CD8-positive, alpha-beta memory T cell (primary cell): ENCODE measurements at places on chromosomes 11 and 22.

GRCh38 chr11:104332110-104332509 lies 168.2 kb upstream of the PDGFD start:
- no peak for DNase-seq

DNA sequence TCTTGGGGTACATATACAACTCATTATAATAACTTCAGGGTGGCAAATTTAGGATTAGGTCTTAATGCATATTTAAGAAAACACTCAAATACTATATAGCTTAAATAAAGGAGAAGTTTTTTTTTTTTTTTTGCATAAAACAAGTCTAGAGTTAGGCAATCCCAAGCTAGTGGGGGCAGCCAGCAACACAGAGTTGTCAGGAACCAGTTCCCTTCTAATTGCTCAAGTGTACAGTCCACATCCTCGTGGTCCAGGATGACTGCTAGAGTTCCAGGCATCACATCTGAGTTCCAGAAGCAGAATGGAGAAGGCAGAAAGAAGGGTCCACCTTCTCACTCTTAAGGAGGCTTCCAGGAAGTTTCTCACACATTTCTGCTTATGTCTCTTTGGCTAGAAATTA lies 261.9 kb upstream of the PLET1 start:
- DNase-seq = no peak

DNA sequence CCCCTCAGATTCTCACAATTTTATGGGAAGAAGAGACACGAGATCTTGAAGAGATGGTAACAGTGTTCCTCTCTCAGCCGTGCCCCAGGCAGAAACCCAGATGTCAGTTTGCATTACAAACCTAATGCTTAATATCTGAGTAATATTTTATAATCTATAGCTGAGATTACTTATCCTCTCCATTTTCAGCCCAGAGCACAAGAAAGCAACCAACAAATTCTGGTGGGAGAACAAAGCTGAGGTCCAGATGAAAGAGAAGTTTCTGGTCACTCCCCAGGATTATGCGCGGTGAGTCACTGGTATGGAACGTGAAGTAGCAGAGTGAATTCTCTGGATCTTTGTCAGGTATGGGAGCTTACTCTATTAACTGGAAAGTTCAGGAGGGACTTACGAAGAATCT lies 884 bp downstream of the CENATAC start:
- DNase-seq = no peak

DNA sequence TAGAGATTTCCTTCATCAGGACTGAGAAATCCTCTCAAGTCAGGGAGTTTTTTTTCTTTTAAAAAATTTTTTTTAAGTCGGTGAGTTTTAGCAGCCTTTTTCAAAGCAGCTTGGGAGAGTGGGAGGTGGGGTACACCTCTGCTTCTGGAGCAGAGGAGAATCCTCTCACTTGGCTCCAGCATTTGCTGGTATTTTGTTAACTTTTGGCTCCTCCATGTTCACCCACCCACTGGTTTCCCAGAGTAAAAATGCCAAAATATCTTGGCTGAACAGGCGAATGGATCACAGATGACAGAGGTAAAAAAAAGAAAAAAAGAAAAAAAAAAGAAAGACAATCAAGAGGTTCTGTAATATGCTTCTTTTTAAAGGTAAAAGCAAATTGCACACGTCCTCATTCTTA lies 68.0 kb downstream of the GAB2 start:
- DNase-seq = no peak

- DNase-seq = peak; percentile 58
These were observed 15.2 kb upstream of the CDC42EP1 start for GRCh38 chr22:37544955-37545702.

GRCh38 chr11:14018441-14018840 lies 55.9 kb downstream of the SPON1 start:
- DNase-seq = no peak

GRCh38 chr11:114784216-114784615 lies 105.9 kb downstream of the NXPE2 start:
- no peak for DNase-seq

- no peak for DNase-seq
These were observed 131.2 kb downstream of the BUD13 start for GRCh38 chr11:116641561-116642045.

DNA sequence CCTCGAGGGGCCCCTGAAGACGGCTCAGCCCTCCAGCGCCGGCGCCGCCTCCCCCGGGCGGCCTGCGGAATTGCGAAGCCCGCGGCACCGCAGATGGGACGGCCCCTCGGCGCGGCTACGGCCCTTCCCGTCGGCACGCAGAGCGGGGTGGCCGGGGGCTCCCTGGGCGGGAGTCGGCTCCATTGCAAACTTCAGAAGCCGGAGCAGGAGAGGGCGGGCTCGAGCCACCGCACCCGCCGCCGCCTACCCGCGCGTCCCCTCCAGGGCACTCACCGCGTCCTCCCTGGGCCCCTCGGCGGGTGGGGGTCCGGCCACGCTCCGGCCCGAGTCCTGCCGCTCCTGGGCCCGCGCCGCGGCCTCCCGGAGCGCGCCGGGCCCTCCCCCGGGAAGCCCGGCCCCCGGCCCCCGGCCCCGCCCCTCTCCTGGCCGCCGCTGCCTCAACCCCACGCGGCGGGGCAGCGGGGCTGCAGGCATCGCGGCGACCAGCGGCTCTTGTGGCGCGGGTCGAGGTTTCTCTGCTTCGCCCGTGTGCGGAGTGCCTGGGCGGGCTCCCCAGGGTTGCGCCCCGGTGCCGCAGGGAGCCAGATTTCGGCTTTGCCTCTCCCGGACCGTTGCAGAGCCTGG lies at the start of gene PACSIN3:
Gene PACSIN3 (minus strand): TSS at position 359 of the 624 bp plus-strand sequence. CDS start 3,707 bp downstream, outside the sequence.
- DNase-seq = peak; percentile 22

- no peak for DNase-seq
These were observed 426.1 kb upstream of the CADM1 start for GRCh38 chr11:115930291-115930690.

DNA sequence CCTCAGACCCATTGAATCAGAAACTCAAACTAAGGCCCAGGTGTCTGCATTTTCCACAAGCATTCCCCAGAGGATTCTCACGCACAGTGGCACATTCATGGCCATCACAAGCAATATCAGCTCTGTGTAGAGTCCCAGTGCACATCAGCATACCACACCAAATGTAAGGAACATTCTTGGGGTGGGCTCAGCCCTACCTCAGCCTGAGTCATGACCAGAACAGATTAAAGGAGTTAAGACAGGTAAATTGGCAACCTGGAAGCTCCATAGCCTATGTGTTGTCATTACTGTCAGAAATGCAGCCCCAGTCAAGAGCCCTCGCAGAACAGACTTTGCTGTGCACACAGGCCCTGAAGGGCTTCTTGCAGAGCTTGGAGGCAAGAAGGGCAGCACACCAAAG lies 53.1 kb downstream of the OPCML start:
- no peak for DNase-seq

GRCh38 chr22:37089434-37089833 lies 20.1 kb downstream of the TMPRSS6 start:
- DNase-seq = no peak

- DNase-seq = no peak
These were observed 20.8 kb upstream of the PEX26 start for GRCh38 chr22:18056807-18057474.

DNA sequence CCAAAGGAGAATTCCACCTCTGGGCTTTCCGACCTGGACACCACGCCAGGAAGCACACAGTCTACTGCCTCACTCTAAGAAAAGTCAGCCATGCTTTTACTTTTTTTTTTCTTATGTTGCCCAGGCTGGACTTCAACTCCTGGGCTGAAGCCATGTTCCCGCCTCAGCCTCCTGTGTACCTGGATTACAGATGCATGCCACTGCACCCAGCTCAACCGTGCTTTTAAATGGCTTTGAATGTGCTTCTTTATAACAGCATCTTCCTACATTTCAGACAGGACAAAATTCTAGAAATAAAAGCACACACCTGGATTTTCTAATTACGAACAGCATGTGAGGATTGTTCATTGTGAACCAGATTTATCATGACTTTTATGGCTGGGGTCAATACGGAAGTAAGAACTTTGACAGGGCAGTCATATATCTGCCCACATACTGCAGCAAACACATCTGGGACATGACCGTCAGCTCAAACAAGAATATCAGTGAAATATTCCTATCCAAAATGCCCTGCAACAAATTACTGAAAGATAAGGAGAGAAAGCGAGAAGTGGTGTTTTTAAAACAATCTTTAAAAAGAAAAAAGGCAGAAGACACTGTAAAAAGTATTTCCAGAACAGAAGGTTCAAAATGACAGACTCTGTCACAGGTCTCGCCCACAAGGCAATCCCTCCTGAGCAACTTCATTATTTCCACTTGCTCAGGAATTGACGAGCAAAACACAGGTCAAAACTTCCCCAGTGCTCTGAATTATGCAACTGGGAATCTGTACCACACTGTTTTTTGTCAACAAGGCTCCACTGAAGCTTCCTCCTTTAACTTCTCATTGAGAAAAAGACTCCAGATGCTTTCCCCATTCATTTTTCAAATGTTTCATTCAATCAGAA lies 42.1 kb downstream of the PACSIN2 start:
- DNase-seq = no peak

- DNase-seq = no peak
These were observed 31.8 kb upstream of the FLI1 start for GRCh38 chr11:128662076-128662475.

DNA sequence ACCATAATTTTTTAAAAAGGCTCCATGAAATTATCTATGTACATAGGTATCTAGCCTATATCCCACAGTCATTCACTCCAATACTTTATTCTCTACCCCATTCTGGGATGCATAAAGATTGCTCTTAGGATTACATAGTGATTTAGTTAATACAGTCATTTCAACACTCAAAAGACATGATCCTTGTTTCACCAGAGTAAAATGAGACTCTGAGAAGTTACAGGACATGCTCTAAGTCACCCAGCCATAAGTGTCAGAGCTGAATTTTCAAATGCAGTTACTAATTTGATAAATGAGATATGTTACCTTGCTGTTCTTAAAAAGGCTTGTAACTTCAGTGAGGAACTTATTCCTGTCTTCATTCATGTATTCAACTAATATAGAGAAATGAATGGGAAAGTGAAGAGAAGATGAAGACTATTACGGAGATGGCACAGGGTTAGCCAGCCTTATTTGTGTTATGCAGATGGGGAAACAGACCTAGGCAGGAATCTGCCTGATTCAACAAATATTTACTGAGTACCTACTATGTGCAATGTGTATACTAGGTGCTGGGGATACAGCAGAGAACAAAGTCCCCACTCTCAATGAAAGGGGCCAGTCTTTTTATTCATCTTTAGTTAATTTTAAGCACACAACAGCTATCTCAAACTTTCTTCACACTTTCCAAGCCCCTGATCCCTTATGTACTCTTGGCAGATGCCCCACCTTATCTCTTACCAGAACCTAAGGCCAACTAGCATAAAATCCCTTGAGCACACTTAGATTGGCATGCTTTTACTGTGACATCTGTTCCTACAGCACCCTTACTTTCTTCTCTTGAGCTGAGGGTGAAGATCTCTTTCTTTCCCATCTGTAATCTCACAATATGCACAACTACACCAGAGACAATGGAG lies 21.6 kb downstream of the MAPK1 start:
- no peak for DNase-seq

GRCh38 chr11:114079511-114080065 lies 20.1 kb downstream of the ZBTB16 start:
- DNase-seq = no peak

DNA sequence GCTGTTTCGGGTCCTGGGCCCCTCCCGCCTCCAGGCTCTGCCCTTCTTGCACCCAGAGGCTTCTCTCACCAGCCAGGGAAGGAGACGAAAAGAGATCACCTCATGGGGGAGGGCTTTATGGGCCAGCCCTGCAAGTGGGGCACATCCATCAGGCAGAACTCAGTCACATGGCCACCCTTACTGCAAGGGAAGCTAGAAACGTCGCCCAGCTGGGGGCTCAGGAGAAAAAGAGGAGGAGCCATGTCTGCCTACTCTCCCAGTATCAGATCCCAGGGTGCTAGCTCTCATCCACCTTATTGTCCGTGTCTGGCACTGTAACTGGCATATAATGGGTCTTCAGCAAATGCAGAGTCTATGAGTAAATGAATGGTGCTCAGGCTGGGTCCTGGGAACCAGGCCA lies 24.2 kb downstream of the MFNG start:
- no peak for DNase-seq

- DNase-seq = no peak
These were observed 85.2 kb downstream of the TSPAN18 start for GRCh38 chr11:44811841-44812448.

DNA sequence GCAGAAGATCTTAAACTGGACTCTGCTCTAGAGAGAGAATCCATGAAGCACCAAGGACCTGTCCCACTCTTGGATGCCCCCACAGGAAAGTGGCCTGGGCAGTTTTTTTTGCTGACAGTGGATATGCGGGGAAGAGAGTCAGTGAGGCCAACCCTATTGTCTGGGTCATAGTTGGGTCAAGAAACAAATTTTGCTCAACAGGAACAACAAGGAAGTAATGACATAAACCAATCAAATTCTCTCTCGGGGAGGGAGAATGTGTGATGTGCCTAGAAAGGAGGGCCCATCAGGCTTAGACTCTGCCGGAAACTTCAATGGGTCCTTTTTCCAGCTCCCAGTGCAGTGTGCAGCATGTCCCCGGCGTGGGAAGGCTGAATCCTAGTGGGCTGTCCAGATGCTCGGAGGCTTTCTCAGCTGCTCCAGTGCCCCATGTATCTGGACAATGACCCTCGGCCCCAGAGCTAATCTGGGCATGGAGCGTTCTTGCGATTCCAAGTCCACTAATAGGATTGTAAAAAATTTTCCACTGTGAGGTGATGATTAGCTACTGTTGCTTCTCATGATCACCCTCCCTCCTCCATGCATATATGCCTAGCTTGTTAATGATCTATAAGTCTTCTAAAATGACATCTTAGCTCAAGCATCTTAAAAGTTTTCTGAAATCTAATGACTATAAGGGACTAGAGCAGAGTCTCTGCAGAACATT lies 101.0 kb downstream of the SNX19 start:
- DNase-seq = no peak

DNA sequence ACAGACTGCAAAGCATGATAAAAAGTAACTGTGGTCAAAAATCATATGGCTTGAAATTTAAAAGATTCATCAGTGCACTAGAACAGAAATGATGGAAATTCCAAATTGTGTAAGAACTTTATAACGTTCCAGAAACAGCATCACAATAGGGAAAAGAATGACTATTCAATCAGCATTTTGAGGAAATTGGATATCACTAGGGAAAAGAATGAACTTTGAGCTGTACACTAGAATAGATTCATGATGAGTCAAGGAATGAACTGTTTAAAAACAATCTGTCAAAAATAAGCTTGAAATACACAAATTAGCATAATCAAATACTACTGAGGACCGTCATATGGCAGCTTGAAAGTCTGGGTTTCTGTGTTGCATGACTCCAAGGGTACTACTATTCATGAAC lies 20.5 kb upstream of the HEPHL1 start:
- no peak for DNase-seq

GRCh38 chr11:36408498-36409136 lies 101.5 kb downstream of the TRAF6 start:
- DNase-seq = no peak

GRCh38 chr22:24977370-24978221 lies 25.1 kb downstream of the KIAA1671 start:
- DNase-seq = no peak

- DNase-seq = no peak
These were observed 123.2 kb upstream of the SORL1-AS1 start for GRCh38 chr11:121575963-121576290.
